Stimulated activated CD4-positive, alpha-beta T cell treated with anti-CD3 and anti-CD28 coated beads, Interleukin-4, amount 100 ng/mL, for 4 hours (primary cell): ENCODE measurements at places on chromosomes 3 and 15.

- peak; percentile 95 for DNase-seq
Measured at GRCh38 chr15:100596792-100597191, 5.2 kb downstream of the LINS1 start.

GRCh38 chr3:133845127-133845526, 39.5 kb downstream of the SRPRB start:
- no peak for DNase-seq

GRCh38 chr3:149473357-149474249, 894 bp upstream of the TM4SF4 start:
- DNase-seq: no peak

DNA sequence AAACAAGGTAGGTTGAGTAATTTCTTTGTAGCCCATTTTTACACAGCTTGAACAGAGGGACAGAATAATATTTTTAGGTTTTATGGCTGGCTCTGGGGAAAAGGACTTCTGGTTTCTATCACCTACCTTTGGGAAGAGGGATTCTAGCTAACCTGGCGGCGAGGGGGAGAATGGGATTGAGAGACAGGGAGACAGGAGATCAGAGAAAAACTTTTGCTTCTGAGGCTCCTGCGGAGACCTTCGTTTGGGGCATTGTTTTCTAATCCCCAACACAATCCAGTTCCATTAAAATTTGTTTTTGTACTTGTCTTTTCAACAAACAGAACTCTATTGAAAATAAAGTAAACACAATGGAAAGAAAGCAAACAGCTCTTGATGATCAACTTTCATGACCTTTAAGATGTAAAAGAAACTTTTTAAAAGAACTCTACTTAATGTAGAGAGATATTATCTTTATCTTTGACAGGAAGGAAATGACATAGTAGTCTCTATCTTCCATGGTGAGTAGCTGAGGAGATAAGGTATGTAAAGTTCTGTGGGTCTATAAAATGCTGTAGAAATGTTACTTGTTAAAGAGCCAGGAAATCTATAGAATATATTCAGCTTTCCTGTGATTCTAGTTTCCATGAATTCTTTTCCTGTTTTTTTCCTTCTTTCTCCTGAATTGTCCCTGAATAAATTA, 37.0 kb upstream of the P2RY1 start:
- no peak for DNase-seq

GRCh38 chr3:190734490-190734889, 128.0 kb downstream of the GMNC start:
- no peak for DNase-seq

DNA sequence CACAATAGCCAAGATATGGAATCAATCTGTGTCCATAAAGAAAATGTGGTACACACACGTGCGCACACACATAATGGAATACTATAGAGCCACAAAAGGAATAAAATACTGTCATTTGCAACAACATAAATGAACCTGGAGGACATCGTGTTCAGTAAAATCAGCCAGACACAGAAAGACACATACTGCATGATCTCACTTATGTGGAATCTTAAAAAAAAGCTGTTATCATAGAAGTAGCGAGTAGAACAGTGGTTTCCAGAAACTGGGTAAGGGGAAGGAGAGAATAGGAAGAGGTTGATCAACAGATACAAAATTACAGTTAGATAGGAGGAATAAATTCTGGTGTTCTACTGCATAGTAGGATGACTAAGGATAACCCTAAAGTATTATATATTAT, 11.1 kb downstream of the ATOSA start:
- no peak for DNase-seq

GRCh38 chr15:67843092-67843501, 3.3 kb upstream of the RNU6-1 start:
- no peak for DNase-seq

- no peak for DNase-seq
Measured at GRCh38 chr3:22121068-22121701, 370.2 kb upstream of the ZNF385D start.

DNA sequence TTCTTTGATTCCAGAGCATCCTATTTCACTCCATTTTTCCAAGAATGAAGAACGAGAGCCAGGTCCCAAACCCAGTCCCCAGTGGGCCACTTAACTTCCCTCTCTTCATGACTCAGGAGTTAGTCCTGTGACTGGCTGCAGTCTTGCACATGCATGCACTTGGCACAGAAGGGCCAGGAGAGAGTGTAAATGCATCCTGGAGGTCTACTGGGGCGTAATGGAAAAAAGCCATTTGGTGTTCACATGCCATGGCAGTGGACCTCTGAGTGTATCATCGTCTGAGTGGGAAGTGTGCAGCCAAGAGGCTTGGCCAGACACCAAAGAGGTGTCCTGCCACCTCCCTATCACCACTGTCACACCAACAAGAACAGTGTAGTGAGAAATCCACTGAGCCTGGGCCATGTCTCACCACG, 15.1 kb upstream of the RFTN1 start:
- DNase-seq: no peak

DNA sequence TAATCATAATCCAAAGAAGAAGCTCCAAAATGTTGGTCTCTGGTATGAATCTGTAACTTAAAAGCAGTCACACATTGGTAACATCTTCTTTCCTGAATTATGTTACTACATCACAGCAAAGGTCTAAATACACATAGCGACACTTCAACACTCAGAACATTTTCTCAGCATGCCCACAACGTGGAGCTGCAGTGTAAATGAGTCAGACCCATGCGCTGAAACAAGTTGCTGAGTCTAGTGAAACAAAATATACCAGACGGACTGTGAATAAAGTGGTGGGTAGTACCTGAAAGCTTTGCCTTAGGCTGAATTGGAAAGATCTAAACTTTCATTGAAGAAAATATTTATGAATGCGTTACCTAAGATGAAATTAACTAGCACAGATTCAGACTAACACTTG, 33.2 kb upstream of the GOLGA8B start:
- no peak for DNase-seq

DNA sequence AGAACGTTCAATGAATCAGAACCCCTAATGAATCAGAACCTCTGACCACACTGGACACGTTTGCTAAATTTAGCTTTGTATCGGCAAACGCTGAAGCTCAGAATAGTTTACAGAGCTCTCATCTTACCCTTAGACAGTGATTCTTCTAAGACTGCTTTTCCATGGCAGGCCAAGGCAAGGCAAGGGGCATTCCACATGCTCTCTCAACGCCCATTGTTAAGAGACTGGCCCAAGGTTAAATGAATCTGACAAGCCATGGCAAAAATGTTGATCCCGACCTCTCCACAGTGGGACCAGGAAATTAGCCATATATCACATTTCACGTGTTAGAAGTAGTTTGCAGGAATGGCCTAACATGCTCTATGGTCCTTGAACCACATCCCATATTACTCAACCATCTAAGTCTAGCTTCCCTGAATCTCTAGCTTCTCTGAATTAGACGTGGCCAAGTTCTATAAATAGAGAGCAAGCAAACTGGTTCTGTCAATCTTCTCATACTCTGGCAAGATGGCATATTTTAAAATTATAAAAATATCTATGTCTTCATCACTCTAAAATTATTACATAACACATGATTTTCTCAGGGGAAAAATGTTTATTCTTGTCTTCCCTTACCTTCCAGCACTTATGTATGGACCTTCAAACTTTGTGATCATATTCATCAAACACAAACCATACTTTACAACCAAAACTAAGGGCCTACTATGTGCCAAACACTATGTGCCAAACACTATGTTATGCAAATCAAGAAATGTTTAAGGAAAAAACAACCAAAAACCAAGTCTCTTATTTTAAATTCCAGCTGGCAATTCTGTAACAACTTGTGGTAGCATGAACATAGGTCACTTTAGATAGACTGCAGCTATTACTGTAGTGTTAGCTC, 54.3 kb downstream of the AAGAB start:
- no peak for DNase-seq

- no peak for DNase-seq
Measured at GRCh38 chr3:104437131-104437750, 929.5 kb upstream of the ALCAM start.

GRCh38 chr15:48722764-48723661, 77.5 kb upstream of the FBN1 start:
- DNase-seq: no peak

DNA sequence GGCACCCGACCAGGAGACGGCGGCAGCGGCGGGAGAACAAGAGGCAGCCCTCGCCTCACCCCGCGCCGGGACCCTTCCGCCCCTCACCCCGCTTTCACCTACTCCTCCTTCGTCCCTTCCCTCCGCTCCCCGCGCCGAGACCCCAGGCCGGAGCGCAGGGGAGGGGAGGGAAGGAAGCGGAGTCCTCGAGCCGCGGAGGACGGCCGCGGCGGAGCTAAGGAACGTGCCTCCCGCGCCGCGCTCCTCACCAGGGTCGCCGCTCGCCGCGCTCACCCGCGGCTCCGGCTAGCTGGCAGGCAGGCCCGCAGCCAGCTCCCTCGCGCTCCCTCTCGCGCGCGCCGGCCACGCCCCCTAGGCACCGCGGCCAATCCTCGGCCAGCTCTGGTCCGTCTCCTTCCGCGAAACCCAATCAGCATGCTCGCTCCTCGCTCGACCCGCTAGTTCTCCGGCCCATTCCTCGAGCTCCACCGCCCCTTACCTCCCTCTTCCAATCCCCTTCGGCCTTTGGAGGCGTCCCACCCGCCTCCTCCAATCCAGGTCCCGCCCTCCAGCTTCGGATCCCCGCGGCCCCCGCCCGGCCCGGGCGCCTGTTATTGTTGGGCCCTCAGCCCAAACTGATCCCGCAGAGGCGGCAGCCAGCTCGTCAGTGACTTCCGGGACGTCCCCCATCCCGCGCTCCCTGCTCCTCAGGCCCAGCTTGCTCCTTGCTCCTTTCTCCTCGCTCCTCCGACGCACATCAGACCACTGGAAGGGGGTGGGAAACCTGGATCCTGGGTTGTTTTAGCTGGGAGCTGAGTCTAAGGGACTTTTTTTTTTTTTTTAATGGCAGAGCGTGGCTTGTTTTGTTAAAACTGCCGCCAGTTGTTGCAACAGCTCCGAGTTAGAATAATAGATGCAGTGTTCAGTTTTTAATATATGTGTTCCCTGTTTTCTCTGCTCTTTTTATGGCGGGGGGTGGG, at the start of gene DCBLD2:
TSS of gene DCBLD2 (minus strand) at position 304 of the 959 bp plus-strand sequence. CDS start 369 bp downstream, outside the sequence.
- DNase-seq: peak; percentile 89

DNA sequence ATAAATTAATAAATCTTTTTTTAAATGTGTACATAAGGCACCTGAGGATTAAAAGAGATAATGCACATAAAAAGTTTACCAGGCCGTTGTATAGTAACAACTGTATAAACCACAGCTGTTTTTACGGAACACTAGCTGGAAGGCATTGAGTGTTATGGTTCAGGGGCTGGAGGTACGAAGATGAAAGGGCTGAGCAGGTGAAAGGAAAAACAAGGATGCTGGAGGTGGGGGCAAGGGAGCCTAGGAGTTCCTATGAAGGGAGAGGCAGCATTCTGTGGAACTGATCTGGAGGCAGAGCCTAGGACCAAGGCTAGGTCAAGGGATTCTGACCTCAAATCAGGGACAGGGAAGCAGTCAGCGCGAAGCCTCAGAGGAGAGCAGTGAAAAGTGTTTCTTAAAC, 8.0 kb downstream of the SEMA5B start:
- DNase-seq: no peak

GRCh38 chr3:196120291-196120951, 38.5 kb upstream of the TFRC start:
- DNase-seq: no peak

GRCh38 chr3:9161298-9161697, 88.1 kb downstream of the SRGAP3 start:
- DNase-seq: no peak

- no peak for DNase-seq
Measured at GRCh38 chr3:64176461-64176996, 48.7 kb downstream of the PRICKLE2 start.

DNA sequence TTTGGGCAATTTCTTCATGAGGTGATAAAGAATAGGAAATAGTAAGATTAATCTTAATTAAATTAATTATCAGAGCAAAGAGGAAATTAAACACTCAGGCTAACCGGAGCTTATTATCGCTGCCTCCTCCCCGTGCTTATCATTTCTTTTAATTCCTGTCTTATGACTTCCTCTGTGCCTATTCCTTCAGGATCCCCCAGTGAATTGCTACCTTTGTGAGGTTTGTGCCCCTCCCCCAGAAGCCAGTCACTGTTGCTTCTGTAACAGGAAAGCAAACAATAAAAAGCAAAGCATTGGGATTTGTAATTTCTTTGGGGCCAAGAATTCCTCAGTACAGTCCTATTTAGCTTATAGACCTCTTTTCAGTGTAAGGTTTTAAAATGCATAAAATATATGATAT, 164.5 kb downstream of the CADPS start:
- no peak for DNase-seq

GRCh38 chr3:133448478-133449122, 48.7 kb downstream of the BFSP2 start:
- DNase-seq: no peak

DNA sequence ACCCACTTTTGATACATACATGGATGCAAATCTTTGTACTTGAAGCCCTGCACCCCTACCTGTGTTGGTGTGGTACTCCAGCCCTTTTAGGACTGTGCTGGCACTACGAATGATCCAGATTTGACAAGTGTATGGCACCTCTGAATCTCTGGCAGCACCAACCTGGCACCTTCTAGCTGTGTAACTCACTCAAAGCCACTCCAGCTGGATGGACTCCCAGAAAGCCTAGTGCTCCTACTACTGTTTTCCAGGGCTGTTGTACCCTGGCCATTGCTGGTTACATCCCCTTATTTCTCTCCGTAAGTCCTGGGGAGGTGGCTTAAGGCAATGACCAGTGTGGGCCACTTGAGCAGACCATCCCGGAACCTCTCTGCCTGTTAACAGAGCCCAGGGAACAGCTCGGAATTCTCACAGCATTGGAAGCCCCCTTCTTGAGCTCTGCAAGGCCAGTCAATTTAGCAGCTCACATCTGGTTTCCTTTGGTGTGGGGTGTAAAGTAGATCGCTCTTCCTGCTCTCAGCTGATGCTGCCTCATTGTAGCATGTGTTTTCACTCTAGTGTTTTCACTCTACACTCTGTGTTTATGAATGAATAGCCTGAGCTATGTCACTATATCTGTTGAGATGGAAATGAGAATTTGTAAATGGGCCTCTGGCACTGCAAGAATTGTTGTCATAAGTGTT, 12.2 kb downstream of the CALML4 start:
- DNase-seq: no peak

GRCh38 chr3:69433121-69433968, 47.5 kb upstream of the FRMD4B start:
- no peak for DNase-seq

DNA sequence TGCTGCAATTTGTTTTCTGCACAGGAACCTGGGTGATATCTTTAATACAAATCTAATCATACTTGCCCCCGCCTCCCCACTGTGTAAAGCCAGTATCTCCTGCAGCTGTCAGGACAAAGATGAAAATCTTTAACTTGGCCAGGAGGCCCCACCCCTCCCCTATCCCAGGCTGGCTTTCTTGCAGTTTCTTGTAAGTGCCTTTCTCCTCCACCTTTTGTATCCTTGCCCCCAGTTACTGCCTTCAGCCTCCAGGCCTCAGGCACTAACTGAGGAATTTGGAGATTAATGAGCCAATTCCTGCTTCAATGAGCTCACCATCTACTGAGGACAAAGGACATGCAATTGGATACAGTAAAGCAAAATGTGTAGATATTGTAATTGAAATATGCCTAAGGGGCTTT, 6.5 kb downstream of the GCSAM start:
- DNase-seq: no peak

- no peak for DNase-seq
Measured at GRCh38 chr3:109059264-109059663, 58.7 kb downstream of the MORC1 start.
